CD8-positive, alpha-beta T cell (primary cell): ENCODE measurements at places on chromosomes 2 and 18.

DNA sequence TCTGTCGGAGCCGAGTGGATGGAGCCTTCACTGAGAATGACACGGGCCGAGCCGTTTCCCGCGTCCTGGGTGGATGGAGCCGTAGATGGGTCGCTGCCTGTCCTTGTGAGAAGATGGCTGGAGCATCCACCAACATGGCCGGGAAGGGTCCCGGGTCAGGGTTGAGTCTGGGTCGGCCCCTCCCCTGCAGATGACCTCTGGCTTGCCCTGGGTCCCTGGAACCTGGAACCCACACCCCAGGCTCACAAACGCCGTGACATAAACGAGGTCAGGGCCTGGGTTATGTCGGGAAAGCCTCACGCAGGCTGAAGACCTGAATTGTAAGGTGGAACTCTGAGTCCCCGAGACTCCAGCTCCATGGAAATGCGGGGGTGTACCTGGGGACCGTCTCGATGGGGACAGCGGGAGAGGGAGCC, 94.9 kb downstream of the NFATC1 start:
- DNase-seq: no peak

DNA sequence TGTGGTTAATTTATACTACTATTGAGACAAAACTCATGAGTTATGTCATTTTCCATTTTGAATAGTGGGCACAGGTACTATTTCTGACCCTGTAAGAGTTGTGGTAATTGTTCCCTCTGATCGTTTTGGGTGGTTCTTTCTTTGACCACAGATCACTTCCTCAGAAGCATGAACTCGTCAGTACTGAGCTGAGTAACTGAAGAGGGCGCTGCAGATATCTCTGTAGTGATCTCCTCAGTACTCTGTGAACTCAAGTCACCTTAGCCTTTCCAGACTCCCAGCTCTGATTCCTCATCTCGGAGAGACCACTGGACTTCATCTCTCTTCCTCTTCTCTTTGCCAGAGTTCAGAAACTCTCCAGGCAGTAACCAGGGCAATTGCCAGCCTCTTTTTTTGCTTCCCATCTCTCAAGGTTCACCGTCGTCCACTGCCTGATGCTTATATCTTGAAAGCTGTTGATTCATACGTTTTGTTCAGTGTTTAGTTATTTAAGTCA, 9.4 kb upstream of the IL1RL1 start:
- DNase-seq: peak; percentile 79

DNA sequence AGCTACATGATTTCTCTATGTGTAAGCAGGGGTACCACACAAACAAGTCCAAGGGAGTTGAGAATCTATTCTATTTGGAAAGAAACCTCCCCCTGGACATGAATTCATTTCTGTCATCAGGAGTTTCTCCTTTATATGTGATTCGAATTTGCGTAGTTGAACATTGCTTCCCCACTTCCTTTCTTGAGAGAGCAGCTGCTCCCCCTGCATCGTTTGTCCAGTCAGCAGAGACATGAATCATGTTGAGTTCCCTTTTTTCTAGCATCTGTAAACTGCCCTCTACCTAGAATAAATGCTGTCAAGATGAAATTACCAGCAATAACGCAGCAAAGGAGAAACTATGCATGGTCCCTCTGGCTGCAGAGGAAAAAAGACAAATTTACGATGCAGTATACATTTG, 73.8 kb downstream of the KIF5C start:
- no peak for DNase-seq

GRCh38 chr2:64595397-64596176, 58.1 kb downstream of the SERTAD2 start:
- no peak for DNase-seq

- no peak for DNase-seq
Observed at GRCh38 chr18:72973841-72974240, 106.1 kb upstream of the NETO1 start.

GRCh38 chr2:50225021-50225928, 806.7 kb downstream of the NRXN1 start:
- no peak for DNase-seq

DNA sequence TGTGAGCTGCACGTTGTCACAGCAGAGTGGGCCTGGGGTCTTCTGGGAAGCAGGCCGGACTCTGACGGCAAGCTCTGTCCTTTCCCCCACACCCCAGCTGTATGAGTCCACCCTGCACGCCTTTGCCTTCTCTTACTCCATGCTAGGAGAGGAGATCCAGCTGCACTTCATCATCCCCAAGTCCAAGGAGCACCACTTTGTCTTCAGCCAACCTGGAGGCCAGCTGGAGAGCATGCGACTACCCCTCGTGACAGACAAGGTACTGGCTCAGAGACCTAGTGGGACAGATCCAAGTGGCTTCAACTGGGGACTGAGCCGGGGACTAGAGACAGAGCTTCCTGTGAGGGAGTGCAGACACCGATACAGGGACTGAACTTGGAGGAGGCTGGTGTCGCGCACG, 40.1 kb downstream of the NTSR2 start:
- no peak for DNase-seq

DNA sequence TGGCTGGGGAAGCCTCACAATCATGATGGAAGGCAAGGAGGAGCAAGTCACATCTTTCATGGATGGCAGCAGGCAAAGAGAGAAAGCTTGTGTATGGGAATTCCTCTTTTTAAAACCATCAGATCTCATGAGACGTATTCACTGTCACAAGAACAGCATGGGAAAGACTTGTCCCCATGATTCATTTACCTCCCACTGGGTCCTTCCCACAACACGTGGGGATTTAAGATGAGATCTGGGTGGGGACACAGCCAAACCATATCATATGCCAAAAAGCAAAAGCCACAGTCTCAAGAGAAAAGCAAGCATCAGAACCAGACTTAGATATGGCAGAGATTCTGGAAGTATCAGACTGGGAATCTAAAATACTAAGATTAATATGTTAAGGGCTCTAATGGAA, 30.0 kb upstream of the SCRN3 start:
- DNase-seq: no peak
